ENCODE measurements at places on chromosomes 5 and 9. TPM values are rescaled to one million over a fixed set of nuclear protein-coding genes. Genes with fewer than 3 reads are reported as not detected.

PCAT7 gene
- not detected for total RNA-seq

BSPRY gene
- not detected for total RNA-seq

DNA sequence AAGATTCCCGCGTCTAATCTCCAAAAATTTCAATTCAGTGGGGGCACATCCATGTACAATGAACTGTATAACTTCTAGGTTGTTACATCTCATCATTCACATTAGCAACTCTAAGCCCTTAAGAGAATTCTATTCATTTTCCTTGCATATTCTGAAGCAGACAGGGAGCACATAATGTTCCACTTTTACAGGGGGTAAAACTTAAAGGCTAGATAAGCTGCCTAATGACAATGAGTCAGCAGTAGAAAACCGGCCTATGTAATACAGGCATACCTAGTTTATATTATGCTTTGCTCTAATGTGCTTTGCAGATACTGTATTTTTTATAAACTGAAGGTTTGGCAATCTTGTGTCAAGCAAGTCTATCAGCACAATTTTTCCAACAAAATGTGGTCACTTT lies 40.4 kb downstream of the PTAR1 start:
- DNase-seq = peak; percentile 73

- peak; percentile 5 for DNase-seq
Observed at GRCh38 chr9:18747595-18747994, 273.6 kb downstream of the ADAMTSL1 start.
